ENCODE measurements at places on chromosomes 1 and 21.

DNA sequence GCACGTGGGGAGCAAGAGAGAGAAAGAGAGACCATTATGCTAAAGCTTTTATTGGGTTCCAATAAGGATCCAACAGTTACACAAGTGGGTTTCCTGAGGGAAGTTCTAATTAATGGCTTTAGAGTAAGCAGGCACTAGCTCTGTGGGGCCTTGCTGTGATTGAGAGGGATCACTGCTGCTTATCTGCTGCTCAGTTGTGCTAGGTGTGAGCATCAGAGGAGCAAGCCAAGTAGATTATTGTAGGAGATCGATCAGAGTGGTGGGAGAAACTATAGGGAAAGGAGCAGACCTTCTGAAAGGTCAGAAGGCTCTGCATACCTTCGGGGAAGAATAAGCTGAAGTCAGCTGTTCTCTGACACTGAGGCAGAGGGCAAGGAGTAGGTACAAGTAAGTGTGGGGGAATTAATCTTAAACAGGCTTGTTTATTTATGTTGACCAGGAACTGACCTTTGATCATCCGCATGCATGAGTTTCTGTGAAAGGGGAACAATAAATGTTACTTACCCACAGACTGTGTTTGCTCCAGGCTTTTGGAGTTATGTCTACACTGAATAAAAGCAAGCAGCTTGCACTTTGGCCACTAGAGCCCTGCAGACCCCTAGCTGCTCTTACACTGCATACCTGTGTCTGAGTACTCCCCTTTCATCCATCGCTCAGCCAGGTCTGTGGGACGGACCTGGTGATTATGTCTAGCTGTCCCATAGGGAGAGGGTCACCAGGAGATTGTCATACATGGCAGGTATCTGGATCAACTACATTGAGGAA is 89.7 kb downstream of the TNNI3K start:
- no peak for DNase-seq

DNA sequence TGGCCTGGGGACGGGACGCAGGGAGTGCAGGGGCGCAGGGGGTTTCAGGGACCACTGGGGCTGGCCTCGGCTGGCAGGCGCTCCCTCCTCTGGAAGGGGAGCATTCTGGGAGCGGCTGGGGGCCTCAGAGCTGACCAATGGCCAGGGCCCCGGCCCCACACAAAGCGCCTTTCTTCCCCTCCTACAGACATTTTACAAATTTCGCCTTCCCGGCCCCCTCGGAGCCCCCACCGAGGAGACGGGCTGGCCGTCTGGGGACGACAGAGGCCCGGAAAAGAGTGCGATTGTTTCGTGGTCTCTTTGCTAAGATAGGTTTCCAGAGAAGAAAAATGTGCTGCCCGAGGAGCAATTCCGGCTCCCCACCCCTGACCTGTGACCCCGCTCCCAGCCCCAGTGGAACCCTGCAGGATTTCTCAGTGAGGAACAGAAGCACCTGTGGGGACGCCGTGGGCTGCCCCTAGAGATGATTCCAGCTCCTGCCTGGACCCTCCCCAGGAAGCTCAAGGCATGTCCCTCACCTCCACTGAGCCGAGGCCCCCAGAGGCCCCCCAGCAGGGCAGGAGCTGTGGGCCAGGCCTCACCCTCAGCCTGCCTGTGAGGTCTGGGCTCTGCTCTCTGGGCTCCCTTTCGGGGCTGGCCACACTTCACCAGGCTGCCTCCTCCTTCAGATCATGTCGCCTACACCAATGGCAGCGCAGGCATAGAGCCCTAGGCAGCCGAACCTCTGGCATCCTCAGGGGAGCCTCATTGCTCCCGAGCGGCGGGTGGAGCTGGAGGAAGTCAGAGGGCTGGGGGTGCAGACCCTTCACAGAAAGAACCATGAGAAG is 15.0 kb upstream of the PLEKHG5 start:
- no peak for DNase-seq

GRCh38 chr1:161069731-161070270 is at the start of gene ARHGAP30:
ARHGAP30 (minus strand) TSS chr1:161069891; CDS start chr1:161069624, 267 bp downstream.
- DNase-seq, result peak; percentile 83

DNA sequence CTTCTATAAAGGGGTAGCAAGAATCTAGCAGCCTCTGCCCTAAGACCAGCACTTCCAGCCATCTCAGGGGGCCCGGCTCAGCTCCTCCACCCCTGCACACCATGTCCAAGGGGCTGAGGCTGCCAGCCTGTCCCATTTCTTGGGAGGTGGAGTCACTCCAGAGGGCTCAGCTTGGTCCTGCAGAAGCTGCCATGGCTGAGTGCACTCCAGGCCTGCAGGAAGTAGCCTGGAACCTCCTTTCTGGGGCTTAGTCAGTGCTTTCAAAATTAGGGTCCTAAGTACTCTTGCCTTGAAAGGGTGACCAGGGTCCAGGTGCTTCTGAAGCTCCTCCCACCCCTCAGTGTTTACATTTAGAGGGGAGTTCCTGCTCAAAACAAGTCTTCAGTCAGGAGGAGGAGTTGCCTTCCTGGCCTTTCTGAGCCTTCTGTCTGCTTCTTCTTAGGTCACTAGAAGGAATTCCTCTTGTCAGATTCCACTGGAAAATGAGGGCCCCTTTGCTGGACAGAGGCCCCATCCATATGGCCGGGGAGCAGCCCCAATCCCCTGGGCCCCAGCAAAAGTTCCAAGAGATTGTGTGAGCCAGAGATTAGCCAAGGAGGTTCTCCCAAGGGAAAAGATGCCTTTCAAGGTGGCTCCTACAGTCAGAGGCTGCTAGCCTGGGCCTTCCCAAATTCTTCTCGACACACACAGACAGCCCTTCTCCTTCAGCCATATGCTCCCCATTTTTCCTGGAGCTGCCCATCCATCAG is 128.1 kb upstream of the VAMP3 start:
- no peak for DNase-seq

GRCh38 chr1:9361630-9362260 is 69.1 kb downstream of the SPSB1 start:
- DNase-seq, result no peak

DNA sequence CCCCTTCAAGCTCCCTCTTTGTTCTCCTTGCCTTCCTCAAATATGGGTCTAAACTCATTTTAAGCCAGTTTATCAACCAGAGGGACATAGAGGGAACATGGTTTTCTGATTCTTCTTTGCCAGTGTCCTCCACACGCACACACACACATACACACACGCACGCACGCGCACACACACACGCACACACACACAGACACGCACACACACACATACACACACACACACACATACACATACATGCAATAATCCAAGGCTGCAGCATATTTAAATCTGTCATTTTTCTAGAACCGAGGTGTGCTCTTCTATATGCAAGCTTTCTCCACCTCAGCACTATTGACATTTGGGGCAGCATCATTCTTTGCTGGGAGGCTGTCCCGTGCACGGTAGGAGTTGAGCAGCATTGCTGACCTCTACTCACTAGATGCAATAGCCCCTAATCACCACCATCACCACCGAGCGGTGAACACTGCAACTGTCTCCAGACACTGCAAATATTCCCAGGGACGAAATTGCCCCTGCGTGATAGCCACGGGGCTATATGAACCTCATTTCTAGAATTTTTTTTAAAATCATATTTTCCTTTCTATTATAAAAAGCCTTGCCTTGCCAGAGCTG is 8.0 kb downstream of the TNFRSF9 start:
- DNase-seq, result no peak

- DNase-seq, result no peak
These were observed 98.8 kb downstream of the RHOU start for GRCh38 chr1:228833911-228834688.

- DNase-seq, result no peak
These were observed 84.1 kb upstream of the HNRNPU start for GRCh38 chr1:244948416-244948815.

- peak; percentile 33 for DNase-seq
These were observed 49.8 kb downstream of the PRDM2 start for GRCh38 chr1:13749543-13750341.

- no peak for DNase-seq
These were observed 41.2 kb downstream of the SLC25A24 start for GRCh38 chr1:108158893-108159453.

GRCh38 chr21:23131177-23131576 is 2133.0 kb downstream of the NCAM2 start:
- DNase-seq, result no peak

GRCh38 chr21:10463156-10463555 is 58.2 kb upstream of the TPTE start:
- DNase-seq, result no peak

- no peak for DNase-seq
These were observed 24.7 kb downstream of the VAMP4 start for GRCh38 chr1:171717062-171717718.

GRCh38 chr1:28338897-28339296 is 10.1 kb downstream of the MED18 start:
- DNase-seq, result no peak

GRCh38 chr1:60134716-60135115 is 61.1 kb upstream of the C1orf87 start:
- no peak for DNase-seq

DNA sequence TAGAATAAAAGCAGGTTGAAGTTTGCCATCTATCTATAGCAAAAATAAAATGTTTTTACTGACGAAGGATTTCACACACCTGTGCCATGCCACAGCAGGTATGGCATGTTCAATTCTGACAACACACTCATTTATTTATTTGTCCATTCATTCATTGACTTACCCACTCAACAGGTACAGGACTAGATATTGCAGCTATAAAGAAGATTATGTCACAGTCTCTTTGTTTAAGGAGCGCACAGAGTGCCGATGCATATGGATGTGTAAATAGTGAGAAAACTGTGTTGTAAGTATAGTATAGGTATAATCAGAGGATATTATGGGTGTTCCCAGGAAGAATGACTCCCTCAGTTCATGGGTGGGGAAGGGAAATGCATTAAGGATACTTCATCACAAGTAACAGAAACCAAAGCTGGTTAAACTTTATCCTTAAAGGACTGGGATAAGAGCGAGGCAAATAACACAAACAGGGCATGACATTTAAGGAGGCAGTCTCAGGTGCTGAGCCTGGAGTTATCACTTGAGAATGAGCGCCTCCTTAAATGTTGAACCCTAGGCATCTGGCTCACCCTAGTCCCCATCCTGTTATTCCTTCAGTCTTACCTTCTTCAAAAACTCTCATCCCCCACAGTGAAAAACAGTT is 7.9 kb upstream of the ZRANB2 start:
- DNase-seq, result no peak

GRCh38 chr1:217134857-217135568 is 411.8 kb upstream of the ESRRG start:
- DNase-seq, result no peak

GRCh38 chr1:8334106-8334851 is 16.4 kb downstream of the SLC45A1 start:
- DNase-seq, result no peak

- no peak for DNase-seq
These were observed 30.7 kb upstream of the AGPAT3 start for GRCh38 chr21:43834146-43834905.

DNA sequence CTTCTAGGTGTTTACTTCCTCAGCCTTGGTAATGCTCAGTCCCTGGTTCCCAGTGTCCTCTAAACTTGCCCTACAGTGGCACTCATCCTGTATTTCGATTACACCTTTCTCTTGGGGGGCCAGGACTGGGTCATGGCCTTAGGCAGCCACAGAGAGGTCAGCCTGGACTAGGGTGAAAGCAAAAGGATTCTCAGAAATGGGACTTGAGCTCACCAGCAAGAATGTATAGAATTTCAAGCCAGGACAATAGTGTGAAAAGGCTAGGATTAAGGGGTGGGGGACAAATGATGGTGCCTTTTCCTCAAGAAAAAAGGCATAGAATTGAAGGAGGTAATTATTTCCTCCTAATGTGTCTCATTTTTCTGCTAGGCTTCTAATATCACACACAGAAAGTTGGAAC is 166.8 kb upstream of the RUNX1 start:
- DNase-seq, result no peak

- peak; percentile 66 for DNase-seq
These were observed at the start of gene ARL8A for GRCh38 chr1:202144402-202145067. ARL8A (minus strand) TSS chr1:202144737; CDS start chr1:202144572, 165 bp downstream.

DNA sequence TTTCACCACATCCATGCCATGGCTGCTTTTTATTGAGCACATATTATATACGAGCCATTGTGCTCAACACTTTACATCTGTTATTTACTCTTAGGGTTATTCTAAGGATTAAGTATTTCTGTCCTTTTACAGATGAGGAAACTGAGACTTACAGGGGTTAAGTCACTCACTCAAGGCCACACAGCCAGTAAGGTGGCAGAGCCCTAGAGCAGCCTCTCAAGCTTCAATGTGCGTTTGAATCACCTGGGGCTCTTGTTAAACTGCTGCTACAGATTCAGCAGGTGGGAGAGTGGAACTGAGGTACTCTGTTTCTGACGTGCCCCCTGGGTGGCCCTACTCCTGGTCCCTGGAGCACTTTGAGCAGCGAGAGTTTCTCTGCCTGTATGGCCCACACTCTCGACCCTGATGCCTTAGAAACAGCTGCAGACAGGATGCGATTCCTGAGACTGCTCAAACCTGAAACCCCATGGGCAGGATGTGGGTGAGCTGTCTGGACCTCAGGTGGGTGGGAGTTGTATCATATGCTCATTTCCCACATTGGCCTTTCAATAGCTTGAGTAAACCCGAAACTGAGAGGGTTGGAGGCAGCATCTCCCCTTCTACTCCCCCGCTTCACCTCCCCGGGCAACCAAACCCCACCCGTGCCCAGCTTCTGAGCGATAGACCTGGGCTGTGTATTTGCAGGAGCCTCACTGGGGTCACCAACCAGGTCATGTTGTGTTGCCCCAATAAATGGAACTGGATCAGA is 59.3 kb downstream of the MAN1C1 start:
- DNase-seq, result peak; percentile 91

GRCh38 chr1:39955547-39956539 is 898 bp downstream of the MFSD2A start:
- DNase-seq, result peak; percentile 20

GRCh38 chr1:227896710-227897655 is 50.7 kb downstream of the WNT9A start:
- DNase-seq, result no peak

Data from naive thymus-derived CD8-positive, alpha-beta T cell (primary cell).